ENCODE measurements at places on chromosomes 7 and 10.

- no peak for DNase-seq
These were observed 473.1 kb upstream of the PODXL start for GRCh38 chr7:132029369-132030085.

DNA sequence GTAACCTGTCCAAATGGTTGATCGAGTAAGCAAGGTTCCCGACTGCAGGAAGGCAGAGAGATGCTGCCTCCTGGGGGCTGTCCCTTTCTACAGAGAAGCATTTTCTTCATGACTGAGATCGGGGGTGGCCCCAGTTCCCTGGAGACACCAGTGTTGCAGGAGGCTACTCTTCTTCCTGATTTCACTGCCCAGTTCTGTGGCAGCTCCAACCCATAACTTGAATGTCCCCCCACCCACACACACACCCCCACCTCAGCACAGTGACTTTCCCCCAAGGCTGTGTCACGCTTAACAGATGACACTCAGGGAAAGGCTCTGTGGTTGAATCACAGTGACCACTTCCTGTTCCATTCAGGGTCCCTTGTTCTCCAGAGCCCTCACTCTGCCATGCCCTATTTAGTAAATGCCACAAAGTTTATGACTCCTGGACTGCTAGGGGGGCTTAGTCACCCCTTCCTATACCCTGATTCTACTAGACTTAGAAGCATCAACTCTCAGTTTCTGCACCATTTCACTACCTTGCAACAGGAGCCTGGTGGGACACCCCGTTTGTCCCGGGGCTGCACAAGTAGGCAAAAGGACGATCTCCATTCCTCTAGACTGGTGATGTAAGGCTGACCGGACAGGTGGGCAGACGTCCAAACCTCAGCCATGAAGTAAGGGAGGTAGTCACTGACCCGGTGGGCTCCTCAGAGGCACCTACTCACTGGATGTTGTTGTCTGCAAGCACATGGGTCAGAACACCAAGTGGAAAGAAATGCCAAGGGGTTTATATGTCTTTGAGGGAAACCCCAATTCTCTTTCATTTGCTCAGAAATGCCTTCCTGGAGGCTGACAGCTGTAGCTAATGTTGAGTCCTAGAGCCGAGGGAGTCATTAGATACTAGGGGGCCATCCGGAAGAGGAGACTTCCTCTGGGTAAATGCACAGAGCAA lies 31.3 kb upstream of the SMC3 start:
- DNase-seq = peak; percentile 75

- no peak for DNase-seq
These were observed 203.1 kb upstream of the VSTM2A start for GRCh38 chr7:54339073-54339472.

DNA sequence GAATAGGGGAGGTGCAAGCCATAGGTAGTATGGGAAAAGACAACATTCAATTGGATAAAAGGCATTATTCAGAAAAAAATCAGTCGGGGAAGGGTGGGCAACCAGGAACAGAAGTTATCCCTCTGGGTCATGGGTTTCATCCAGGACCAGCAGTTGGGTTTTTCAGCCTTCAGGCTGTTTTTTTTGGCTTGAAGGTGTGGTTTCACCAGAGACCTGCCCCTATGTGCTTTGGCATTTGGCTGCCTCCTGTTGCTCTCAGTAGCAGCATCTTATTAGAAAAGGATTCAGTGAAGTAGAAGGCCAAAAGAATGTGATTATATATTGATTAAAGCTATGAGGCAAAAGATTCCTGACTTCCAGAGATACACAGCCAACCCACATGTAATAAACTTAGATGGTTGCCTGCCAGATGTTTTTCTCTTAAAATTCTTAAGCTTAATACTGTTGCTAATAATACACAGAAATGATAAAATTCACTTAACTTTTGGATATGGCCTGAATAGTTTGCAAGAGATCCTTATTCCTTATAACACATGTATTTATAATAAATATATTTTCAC lies 251.7 kb upstream of the CSTF2T start:
- no peak for DNase-seq

DNA sequence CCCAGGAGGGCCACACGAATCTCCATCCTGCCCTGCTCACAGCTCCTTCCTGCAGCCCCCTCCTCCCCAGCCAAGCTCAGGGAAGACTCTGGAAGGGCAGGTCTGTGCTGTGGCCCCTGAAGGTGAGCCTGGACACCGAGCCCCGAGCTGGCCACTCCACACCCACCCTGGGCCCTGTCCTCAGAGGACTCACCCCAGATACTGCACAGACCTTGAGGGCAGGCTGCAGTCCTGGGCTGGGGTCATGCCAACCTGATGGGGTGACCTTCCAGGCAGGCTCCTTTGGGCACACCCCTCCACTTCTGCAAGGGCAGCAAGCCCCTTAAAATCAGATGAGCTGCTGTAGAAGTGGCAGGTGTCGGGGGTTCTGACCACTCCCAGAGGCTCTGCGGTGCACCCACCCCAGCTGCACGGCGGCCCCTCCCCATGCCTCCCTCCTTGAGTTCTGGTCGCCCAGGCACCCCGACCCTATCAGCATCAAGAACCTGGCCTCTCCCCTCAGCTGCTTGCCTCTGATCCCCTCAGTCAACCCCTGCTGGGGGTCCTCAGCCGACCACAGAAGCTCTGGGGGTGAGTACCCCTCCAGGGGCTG lies 24.3 kb downstream of the YKT6 start:
- no peak for DNase-seq

DNA sequence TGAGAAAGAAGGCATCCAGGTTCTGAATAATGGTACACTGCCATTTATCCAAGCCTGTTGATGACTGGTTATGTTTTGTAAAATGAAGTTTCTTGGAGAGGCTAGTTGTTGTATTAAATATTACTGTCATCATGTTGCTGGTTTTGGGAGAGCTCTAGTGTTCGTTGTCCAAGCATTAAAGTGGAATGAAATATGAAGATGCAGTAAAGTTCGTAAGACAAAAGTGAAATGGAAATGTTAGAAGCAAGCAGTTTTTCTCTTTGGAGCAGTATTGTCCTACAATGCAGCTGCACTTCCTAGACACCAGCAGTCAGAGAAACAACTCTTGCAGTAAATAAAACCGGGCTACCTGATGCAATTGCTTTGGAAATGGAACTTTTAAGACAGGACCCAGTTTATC lies 156.8 kb upstream of the FZD1 start:
- DNase-seq = no peak

Measured in stimulated activated CD4-positive, alpha-beta T cell treated with anti-CD3 and anti-CD28 coated beads, Interleukin-15, amount 100 ng/mL, for 48 hours (primary cell).